CD4-positive, alpha-beta T cell treated with Interleukin-6 for 4 hours (primary cell): ENCODE measurements at places on chromosomes 16 and 17.

GRCh38 chr16:66553223-66553622, 847 bp downstream of the CKLF start:
- DNase-seq: no peak

DNA sequence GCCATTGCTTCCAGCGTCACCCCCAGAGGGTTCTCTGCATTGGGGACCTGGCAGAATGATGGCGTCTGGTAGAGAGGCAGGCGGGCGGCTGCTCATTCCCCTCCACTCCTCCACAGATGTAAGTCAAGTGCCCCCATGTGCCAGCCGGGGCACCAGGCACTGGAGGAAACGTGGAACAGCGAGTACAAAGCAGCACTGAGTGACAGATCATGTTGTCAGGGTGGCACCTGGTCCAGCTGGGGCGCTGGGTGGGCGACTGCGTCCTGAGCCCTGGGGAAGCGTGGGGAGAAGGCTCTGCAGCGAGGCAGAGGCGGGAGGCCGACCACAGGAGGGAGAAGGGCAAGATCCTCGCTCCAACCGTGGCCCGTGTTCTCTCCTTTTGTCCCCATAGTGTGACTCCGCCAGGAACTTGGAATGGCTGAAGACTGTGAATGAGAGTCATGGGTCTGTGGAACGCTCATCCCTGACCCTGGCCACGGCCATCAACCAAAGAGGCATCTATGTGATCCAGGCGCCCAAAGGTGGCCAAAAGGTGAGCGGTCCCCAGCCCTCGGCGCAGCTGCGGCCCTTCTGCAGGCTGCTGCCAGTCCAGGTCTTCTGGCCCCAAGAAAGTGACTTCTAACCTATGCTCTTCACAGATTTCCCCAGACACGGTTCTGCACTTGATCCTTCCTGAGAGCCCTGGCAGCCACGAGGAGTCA, 76.7 kb downstream of the RNF213 start:
- no peak for DNase-seq

DNA sequence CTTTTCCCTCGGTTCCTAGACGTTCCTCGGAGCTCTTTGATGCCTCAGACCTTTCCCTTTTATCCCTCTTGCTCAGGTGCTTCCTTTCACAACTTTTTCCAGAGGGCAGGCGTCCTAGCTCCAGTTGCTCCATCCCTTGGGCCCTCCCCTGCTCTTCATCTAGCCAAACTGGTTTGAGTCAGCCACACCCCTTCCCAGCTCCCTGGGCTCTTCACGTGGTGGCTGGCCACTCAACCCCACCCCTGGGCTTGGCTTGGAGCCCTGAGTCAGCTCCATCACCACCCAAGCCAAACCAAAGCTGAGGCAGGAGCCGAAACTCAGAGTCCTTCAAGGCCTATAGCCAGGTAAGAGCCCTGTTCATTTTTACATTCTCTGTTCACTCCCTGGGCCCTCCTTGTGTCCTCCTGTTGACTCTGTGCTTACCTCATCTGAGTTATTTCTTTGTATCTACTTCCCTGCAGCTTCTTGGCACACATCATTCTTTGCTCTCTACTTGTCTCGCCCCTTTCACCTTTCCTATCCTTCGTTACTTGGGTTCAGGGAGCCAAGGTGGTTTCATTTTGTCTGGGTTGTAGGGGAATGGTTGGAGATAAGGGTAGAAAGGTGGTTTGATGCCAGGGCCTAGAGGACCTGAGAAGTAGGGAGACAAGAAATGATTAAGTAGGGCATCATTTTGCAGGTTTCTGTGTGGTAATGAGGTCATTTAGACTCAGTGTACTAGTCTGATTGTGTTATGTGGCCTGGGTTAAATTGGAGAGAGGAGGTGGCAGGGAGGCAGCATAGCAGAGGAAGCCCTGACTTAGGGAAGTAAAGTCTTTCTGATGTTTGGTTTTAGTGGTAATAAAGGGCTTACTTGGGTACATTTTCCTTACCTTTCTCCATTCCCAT, 7.6 kb upstream of the PHKG2 start:
- no peak for DNase-seq

- no peak for DNase-seq
These were observed 544.4 kb upstream of the EEF2KMT start for GRCh38 chr16:5642011-5642410.

- no peak for DNase-seq
These were observed 22.1 kb downstream of the MYO18A start for GRCh38 chr17:29158096-29158487.

DNA sequence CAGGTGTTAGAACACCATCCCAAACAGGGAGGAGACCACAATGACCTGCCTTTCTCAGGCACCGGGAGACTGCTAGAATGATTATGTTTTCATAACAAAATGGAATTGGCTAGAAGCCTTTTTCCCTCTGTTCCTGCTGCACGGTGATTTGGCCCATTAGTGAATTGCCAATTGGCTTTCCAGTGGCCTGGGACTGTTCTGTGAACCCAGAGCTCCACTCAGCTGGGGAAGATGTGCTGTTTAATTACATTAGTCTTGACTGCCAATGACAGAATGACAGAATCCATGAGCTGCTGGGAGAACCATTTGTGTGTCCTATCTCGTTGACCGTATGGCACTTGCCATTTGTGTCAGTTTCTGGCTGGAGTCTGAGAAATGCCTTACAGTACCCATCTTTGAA, 242.9 kb downstream of the CDH11 start:
- no peak for DNase-seq

- DNase-seq: no peak
These were observed 25.6 kb downstream of the ABCC3 start for GRCh38 chr17:50660042-50660886.

GRCh38 chr16:30437511-30438046, 7.7 kb upstream of the DCTPP1 start:
- no peak for DNase-seq

DNA sequence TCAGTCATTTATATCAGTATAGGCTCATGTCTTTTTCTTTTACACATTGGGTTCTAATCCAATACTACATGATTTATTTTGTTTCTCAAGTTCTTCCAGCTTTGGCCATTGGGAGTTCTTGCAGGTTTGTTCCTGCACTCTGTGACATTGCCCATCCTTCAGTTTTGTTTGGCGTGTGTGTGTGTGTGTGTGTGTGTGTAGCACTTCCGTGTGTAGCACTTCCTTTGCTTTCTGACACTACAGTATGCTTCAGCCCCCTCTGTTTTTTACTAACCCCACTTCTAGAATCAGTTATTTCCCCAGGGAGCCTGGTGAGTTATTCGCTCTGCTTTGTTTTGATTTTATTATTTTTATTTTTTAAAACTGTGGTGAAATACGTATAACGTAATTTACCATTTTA, 75.6 kb upstream of the LGALS9 start:
- no peak for DNase-seq

DNA sequence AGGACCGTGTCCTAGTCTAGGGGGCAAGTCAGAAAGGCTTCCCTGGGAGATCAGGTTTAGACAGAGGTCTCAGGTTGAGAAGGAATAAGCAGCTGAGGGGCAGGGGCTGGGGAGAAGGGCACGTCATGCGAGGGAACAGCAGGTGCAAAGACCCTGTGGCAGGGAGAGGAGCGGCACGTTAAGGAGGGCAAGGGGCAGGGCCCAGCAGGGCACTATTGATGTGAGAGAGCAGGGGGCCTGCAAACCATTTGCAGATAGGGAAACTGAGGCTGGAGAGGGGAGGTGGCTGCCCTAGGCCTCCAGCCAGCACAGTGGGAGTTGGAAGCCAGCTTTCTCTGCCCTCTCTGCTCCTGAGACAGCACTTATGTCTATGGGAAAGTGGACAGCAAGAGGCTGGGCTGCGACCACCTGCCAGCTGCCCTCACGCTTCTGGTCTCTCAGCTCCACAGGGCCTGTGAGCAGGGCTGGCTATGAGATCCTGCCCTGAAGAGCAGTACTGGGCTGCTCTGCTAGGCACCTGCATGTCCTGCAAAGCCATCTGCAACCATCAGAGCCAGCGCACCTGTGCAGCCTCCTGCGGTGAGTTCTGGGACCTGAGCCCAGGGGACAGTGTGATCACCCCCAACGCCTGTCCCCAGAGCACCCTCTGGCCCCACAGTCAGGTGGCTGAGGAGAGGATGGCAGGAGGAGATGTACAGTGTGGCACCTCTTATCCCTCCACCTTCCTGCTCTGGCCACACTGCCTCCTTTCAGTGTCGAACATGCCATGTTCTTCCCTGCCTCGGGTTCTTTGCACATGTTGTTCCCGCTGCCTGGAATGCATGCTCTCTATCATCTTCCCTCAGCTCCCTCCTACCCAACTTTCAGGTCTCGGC, 61.5 kb downstream of the USP22 start:
- DNase-seq: no peak

- no peak for DNase-seq
These were observed 250.6 kb downstream of the UTP18 start for GRCh38 chr17:51510940-51511339.
